Putamen (tissue), 1 donor: ENCODE measurements at places on chromosomes 16 and 17.

DNA sequence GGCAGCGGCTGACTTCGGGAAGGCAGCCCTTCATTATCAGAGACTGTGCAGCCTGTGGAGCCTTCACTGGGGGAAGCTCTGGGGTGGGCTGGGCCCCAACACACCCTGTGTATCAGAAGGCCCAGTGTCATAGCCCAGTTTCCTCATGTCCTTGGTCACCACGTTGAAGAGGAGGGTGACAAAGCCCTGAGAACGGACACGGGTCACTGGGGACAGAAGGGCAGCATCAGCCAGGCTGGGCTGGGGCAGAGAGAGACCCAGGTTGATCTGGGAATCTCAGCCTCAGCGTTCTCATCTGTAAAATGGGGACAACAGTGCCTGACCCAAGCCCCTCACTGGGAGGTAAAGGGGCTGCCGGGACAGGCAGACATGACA, 19.3 kb downstream of the B9D1 start:
- DNase-seq, result no peak

DNA sequence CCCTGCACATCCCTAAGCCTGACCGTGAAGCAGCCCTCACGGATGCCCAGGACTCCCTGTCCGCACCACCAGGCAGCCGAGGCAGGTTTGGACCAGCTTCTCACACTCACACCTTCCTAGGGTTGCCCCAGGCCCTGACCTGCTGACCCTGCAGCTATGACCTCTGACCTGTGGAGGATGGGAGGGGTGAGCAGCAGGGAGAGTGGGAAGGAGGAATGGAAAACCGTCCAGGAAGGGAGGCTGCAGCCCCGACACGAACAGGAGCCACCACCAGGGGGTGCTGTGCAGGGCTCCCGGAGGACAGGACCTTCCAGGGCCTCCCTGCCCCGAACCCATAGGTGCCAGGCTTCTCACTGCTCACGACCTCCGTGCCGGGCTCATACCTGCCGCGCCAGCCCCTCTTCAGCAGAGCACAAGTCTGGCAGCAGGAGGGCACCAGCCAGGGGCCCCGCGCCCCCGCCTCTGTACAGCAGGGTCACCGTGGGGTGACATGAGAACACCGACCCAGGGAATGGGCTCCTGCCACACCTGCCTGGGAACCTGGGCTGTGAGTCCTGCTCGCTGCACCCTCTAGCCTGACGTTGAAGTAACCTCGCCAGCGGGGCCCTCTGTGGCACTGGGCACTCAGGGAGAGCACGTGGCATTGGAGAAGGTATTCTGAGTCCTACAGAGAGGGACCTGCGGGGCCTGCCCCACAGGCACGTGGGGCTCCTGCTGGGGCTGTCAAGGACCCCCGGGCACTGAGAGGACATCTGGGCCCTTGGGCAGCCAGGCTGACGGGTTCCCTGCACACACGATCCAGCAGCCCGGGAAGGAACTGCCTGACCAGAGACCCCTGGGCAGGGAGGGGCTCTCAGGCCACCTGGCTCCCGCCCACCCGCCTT, 37.6 kb downstream of the CTU2 start:
- DNase-seq, result no peak

GRCh38 chr16:81610144-81610842, 165.7 kb downstream of the CMIP start:
- peak; percentile 46 for DNase-seq

GRCh38 chr17:4956493-4957061, 5.7 kb downstream of the ENO3 start:
- no peak for DNase-seq

DNA sequence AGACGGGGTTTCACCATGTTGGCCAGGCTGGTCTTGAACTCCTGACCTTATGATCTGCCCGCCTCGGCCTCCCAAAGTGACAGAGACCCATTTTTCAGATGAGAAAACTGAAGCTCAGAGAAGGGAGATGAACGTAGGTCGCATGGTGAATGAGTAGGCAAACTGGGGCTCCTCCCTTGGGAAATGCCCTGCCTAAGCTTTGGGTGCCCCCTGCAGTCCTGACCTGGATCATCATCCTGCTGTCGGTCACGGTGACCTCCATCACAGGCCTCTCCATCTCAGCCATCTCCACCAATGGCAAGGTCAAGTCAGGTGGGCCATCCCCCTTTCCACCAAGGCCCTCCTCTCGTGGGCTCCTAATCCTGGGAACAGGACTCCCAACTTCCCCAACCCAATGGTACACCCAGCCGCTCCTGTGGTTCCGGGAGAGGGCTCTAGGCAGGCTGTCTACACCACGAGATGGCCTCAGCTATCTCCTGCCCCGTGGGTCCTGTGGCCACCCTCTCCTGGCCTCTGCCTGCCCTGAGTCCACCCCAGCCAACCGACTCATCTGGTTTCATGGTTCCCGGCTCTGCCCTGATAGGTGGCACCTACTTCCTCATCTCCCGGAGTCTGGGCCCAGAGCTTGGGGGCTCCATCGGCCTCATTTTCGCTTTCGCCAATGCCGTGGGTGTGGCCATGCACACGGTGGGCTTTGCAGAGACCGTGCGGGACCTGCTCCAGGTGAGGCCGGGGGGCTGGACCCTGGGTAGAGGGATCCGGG, 4.7 kb downstream of the SLC12A3 start:
- DNase-seq, result no peak

- peak; percentile 89 for DNase-seq
These were observed 959 bp upstream of the ANKRD13B start for GRCh38 chr17:29591737-29592608.

- DNase-seq, result no peak
These were observed 41.5 kb downstream of the SPACA3 start for GRCh38 chr17:33033176-33033575.

DNA sequence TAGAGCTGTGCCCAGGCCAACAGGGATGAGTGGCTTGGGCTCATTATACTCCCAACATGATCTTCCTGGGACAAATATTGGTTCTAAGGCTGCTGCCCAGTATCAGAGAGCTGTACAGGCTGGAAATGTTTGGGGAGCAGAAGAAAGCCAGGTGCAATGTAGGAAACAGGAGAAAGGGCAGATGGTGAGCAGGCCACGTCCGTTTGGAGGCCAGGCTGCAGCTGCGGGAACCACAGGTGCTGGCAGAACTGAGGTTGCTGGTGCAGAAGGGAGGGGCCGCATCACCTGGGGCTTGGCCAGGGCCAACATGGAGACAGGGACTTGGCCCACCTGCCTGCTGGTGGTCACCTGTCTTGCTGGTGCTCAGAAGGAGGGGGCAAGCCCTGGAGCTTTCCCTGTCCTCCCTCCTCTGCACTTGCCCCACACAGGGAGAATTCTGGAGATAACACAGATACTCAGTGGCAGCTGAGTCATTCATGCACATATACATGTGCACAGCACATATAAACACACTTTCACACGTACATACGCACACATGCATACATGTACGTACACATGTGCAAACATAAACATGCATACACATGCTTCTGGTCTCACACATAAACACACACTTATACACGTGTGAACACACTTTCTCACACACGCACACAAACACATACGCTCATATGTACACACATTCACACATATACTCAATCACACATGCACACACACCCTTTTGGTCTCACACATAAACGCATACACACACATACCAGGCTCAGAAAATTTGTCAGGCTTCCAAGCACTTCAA, 67.7 kb downstream of the WSCD1 start:
- DNase-seq, result no peak
